ENCODE measurements at places on chromosomes 1 and 21. TPM values are rescaled to one million over a fixed set of nuclear protein-coding genes. Genes with fewer than 3 reads are reported as not detected.

DNA sequence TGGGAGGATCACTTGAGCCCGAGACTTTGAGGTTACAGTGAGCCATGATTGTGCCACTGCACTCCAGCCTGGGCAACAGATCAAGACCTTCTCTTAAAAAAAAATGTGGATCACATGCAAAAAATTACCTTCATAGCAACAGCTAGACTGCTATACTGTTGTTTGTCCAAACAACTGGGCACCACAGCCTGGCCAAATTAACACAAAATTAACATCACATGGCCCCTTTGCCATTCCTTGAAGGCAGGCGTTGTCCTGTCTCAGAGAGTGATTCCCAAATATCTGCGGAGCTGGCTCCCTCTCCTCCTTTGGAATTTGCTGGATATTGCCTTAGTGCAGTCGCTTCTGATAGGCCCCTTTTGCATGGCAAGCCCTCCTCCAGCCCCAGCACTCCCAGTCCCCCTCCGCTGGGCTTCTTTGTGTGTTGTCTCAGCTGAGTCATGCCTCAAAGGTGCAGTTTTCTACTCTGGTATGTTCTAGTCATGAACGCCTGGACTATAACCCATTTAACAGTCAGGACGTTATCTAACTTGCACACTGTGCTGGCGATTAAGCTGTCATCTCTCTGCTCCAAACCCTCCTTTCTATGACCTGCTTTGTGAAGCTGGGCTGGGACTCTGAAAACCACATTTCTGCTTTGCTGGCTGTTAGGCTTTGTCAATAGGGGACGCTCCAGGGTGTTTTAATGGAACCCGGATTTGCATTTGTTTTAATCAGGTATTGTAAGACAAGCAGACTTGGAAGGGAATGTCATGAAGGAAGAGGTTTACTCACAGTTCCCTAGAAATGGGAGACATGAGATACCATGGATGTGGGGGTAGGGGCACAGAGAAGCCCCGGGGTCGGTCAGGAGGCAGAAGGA, 20.1 kb upstream of the HPCAL4 start:
- no peak for DNase-seq

- peak; percentile 75 for DNase-seq
These were observed at the start of gene SELENBP1 for GRCh38 chr1:151372058-151372934. Gene SELENBP1, minus strand, starts transcription at chr1:151372705. Its CDS starts 64 bp downstream, at chr1:151372641.

- DNase-seq: no peak
These were observed 86.0 kb downstream of the HHIPL2 start for GRCh38 chr1:222461941-222462340.

The KCNK1 gene
- total RNA-seq: 9.9 TPM

- no peak for DNase-seq
These were observed 38.2 kb downstream of the TIAM1 start for GRCh38 chr21:31305888-31306287.

GRCh38 chr1:155107309-155108264, 20.1 kb upstream of the EFNA1 start:
- no peak for DNase-seq

GRCh38 chr21:31254131-31254530, 89.9 kb downstream of the TIAM1 start:
- DNase-seq: no peak

DNA sequence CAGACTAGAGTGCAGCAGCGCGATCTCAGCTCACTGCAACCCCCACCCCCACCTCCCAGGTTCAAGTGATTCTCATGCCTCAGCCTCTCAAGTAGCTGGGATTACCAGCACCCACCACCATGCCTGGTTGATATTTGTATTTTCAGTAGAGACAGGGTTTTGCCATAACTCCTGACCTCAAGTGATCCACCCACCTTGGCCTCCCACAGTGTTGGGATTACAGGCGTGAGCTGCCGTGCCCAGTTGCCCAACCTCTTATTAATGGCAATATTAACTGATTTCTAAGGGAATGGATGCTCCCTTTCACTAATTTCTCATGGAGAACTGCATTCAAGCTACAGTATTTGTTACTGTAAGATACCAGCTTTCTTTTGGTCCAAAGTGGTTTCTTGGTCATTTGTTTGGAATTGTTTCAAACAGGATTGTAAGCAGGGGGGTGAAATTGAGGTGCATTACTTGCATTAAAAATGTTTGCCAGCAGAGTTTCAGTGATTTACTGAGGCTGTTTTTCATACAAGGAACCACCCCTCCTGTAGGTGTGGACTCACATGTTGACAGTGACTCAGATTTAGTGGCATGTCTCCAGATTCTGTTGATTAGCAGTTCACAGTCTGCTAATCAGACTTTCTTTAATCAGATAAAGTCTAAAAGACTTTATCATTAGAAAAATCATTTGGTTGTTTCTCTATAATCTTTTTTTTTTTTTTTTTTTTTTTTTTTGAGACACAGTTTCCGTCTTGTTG, 3.9 kb upstream of the TGFBR3 start:
- DNase-seq: no peak

The L1TD1 gene
- 423 TPM for total RNA-seq

The SPATA45 gene
- 0.68 TPM for total RNA-seq

DNA sequence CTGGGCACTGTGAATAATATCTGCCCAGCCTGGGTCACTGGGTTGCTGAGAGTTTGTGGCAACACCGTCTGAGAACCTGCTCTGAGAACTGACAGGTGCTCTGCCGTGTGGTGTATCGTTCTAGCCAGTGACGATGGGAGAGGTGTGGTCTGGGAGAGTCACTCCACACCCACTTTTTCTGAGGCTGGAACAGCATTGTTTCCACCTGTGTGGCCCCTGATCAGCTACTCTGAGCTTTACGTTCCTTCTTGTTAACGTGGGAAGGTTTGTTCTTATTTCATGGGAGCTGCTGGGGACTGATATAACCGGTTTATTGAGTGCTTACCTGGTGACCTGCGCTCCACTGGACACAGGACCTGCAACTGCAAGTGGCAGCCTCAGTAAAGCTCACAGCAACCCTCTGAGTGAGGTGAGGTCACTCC, 34.8 kb upstream of the TENT5C start:
- peak; percentile 52 for DNase-seq
